ENCODE measurements at places on chromosomes 1 and 21.

DNA sequence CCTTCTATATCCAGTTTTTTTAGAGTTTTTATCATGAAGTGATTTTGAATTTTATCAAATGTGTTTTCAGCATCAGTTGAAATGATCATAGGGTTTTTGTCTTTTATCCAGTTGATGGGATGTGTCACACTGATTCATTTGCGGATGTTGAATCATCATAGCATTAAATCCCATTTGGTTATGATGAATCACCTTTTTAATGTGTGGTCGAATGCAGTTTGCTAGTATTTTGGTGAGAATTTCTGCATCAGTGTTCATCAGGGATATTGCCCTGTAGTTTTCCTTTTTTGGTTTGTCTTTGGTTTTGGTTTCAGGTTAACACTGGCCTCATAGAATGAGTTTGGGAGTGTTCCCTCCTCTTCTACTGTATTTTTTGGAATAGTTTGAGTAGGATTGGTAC is 80.3 kb downstream of the DIRAS3 start:
- no peak for DNase-seq

GRCh38 chr1:21804536-21804935 is 7.5 kb upstream of the LDLRAD2 start:
- DNase-seq: no peak

- no peak for DNase-seq
Observed at GRCh38 chr1:106676021-106676420, 380.5 kb upstream of the PRMT6 start.

DNA sequence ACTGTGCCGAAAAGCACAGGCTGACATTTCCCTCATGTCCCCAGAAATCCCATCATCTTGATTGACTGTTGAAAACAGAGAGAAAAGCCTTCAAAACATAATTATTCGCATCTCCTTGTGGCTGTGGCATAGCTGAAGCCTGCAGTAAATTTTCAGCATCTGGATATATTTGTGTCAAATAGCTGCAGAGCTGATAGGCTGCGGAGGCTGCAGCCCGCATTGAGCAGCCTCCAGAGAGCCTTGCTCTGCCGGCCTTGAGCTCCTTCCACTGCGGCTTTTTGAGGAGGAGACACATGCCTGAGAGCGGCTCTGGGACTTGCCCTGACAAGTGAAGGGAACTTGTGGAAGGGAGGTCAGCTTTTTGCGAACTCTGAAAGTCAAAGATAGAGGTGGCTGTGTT is 144.7 kb downstream of the RYR2 start:
- DNase-seq: no peak

GRCh38 chr1:107264007-107264406 is 123.2 kb downstream of the NTNG1 start:
- DNase-seq: no peak

- DNase-seq: no peak
Observed at GRCh38 chr1:26482921-26483320, 10.7 kb downstream of the HMGN2 start.

DNA sequence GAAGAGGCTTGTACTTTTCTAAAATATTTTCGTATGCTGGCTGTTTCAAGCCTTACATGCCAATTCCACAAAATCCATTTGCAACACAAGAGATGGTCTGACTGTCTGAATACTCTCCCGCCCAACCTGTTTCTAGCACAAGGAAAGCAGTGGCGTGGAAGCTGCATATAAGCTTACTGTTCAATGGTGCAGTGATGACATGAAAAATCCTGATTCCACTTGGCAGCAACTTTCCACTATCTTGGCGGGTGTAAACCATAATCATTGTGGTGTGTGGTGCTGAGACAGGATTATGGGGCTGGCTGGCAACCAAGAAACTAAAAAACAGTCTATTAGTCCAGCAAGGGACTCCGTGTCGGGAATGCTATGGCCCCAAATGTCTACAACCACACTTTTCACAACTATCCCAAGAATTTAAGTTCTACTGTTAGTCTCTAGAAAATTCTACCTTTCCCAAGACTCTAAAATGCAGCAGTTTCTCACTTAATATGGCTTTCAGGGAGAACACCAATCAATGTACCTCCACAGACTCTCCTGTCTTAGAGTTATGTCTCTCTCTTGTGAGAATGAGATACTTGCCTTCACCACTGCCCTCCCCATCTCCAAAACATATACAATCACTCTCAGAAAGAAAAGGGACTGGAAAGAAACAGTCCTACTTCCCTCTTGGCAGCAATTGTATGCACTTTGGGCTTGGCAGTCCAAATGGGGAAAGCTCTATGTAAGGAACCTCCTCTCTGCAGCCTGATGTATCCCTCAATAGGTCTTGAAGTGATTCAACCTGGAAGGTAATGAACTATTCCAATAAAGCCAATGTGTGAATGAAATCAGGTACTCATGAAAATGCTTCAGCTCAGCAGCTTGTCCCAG is 9.5 kb downstream of the COLGALT2 start:
- DNase-seq: no peak

- no peak for DNase-seq
Observed at GRCh38 chr1:107141491-107142126, 770 bp downstream of the NTNG1 start.

GRCh38 chr1:95497566-95497965 is 263.6 kb downstream of the RWDD3 start:
- no peak for DNase-seq

GRCh38 chr1:173062150-173062938 is 11.6 kb upstream of the TNFSF18 start:
- DNase-seq: no peak

- no peak for DNase-seq
Observed at GRCh38 chr1:76857973-76858372, 9.3 kb upstream of the ST6GALNAC5 start.

DNA sequence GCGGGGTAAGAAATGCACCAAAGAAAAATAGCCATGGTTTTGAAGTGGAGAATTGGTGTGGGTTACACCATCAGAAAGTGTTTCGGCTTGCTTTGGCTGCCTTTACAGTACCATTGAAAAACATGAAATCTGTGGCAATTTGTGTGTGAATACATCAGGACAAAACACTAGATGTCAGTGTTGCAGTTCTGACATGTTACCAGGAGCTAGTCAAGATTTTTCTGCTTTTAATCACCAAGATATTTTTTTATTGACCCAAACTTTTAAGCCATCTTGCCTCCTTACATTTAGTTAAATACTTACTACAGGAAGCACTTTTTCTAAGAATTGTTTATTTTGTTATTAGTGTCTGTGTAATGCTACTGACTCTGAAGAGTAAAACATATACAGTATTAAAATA is 14.3 kb downstream of the RRP15 start:
- no peak for DNase-seq

GRCh38 chr1:43540653-43541071 is 10.0 kb downstream of the PTPRF start:
- no peak for DNase-seq

DNA sequence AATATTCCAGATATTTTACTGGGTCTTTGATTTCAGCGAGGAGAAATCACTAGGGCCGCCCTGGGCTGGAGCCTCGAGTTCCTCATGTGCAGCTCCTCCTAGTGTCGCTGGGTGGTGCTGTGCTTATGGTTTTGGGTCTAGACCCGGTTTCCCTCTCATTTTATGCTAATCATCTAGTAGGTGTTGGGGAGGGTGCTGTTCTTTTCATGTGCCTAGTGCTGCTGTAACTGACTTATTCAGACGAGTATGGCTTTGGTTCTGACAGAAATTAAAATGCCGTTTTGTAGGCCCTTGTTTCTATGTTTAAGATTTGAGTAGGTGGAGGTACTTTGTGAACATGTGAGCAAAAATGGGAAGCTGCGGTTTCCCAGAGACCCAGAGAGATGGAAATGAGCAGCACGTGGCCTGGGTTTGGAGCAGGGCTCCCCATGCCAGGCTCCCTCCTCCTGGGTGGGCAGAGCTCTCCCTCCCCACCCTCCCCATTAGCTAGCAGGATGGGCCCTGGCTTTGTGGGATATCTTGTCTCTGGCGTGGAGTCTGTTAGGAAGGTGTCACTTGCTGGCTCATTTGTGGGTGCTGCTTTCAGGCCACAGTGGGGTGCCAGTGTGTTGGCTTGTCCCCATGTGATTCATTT is 74.0 kb upstream of the GPR88 start:
- DNase-seq: no peak

GRCh38 chr1:231418101-231418740 is 3.9 kb downstream of the EGLN1 start:
- no peak for DNase-seq

DNA sequence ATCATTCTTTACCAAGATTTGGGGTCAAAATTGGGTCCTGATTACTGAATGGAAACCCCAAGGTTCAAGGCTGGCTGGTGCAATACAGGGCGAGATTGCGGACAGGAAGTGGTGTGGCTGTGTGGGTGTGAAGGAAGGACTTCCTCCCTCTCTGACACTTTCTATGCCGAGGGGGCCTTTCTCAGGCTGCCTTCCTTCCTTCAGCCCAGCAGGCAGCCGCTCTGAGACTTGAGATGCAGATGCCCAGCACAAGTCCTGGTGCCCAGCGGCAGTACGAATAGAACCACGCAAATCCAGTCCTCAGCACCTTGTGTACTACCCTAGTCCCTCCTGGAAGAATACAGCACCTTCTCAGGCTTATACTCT is 16.3 kb downstream of the BATF3 start:
- DNase-seq: no peak

DNA sequence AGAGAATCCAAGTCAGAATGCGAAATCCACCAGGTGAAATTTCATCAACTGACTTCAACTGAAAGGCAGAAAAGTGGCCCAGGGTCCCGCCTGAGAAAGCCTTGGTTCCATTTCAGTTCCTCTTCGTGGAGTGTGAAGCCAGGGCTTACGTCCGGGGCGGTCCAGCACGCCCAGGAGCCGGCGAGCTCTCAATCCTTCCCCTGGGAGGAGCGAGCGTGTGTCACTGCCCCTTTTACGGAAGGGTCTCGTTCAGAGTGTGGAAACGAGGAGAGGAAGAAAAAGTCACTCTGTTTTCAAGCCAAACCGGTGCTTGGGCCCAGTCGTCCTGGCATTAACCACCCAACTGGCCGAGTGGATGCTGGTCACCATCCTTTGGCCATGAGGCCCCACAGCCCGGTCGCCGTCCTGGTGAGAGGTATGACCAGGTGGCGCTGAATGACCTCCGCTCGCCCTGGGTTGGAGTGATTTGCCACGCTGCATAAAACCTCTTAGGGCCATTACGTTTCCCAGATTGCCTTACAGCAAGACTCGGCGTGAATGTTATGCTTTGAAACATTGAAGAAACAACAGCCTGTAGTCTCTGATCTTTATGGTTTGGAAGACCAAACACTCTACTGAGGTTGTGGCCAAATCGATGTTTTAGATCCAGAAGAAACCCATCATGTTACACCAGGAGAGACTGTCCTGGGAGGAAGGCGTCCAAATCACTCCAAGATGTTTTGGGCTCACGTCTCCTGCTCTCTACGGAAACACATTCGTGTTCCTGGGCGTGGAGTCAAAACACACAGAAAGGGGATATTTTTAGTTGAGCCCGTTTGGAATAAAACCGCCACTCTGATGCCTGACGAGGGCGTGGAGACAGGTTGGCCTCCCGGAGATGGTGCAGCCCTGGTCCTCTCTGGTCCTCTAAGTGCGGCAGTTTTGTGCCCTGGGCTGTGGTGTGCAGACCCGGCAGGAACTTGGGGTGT is 93.6 kb upstream of the ACTRT2 start:
- no peak for DNase-seq

DNA sequence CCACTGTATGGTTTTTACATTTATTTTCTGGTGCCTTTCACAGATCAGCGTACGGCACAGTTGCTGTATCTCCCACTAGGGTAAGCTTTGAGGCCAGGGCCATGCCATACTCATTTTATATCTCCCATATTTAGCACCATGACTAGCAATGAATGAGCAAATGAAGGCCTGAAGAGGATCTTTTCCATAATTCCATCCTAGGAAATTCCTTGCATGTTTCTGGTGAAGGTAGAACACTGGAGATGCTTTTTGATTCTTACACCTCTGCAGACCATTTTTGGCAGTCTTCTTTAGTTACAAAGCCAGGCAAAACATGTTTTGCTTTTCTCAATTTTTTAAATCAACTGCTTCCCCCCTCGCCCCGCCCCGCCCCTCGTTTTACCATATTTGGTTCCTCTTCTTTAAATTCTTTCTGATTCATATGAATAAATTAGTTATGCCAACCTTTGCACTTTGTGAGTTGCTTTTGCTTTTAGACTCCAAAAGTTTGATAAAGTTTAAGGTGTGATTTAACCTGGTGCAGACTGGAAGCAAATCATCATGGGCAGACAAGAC is 78.9 kb upstream of the AK4 start:
- no peak for DNase-seq

DNA sequence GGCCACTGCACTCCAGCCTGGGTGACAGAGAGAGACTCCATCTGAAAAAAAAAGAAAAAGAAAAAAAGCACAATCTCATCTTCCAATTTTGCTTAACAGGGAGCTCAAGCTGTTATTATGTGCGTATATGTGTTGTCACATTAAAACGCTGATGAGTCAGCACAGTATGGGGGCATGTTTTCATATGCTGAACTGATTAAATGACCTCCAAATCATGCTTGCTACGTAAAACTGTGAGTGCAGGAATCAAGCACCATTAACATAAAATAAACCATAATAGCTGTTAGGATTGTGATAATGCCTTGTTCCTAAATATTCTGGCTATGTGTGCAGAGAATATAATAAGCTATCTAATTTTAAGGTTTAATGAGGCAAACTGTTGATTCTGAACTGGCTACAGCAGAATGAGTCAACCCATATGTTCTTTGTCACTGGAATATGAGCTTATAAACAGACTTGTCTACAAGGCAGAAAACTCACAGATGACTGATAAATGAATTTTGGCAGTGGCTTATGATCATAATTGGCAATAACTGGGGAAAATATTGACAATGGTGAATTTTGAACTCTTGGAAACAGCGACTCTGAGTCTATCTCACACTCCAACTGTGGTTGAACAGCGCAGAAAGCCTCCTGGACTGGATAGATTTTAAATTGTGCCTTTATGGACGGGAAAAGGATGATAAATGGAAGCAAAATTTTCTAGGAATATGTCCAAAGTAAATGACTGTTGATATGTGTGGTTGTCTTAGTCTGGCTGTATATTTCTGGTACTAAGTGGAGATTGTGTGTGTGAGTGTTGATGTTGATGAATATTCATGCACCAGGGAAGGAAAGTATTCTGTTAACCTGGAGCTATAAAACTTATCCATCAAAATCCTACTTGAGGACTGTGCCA is 75.5 kb downstream of the VCAM1 start:
- DNase-seq: no peak

GRCh38 chr21:31529406-31529805 is 130.1 kb upstream of the SOD1 start:
- no peak for DNase-seq

GRCh38 chr1:20187103-20187812 is 940 bp upstream of the PLA2G2C start:
- no peak for DNase-seq

DNA sequence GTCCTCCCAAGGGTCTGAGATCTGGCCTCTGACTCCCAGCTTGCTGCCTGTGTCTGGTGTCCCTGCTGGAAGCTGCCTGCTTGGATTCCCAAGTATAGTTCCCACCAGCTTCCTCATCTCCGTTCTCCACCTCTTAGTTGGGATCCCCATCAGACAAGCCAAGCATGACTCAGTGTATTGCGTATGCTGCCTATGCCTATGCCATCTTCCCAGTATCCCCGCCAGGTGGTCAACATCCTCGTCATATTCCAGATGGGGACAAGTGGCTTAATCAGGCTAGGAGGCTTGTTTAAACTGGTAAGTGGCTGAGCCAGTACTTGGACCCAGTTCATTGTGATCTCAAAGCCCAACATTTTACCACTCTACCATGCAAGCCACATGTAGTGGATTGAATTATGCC is 204.4 kb downstream of the GRIK3 start:
- no peak for DNase-seq

- peak; percentile 44 for DNase-seq
Observed at GRCh38 chr1:52702886-52703787, 5.0 kb upstream of the COA7 start.
